ENCODE measurements at places on chromosomes 1 and 21. TPM values are rescaled to one million over a fixed set of nuclear protein-coding genes. Genes with fewer than 3 reads are reported as not detected.

DNA sequence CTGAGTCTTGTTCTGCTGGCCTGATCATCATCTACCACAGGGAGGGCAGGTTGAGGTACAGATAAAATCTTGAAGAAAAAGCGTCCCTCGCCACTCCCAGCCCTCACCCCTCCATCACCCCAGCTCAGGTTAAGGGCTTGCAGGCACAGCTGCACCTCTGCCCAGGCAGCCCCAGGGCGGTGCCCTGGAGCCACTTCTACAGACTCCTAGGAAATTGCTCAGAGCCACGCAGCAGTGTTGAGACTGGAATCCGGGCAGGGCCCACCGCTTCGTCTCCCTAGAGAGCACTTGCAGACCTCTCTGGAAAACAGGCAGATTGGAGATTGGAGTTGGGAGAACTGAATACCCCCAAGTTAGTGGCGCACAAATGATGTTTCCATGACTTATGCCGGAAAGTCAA is 35.3 kb downstream of the VN1R5 start:
- DNase-seq: no peak

GRCh38 chr1:20472860-20473711 is 12.9 kb downstream of the CAMK2N1 start:
- no peak for DNase-seq

GRCh38 chr1:56644064-56644918 is 823 bp upstream of the PRKAA2 start:
- no peak for DNase-seq

- no peak for DNase-seq
Measured at GRCh38 chr1:66733348-66734017, 18.8 kb upstream of the DYNLT5 start.

DNA sequence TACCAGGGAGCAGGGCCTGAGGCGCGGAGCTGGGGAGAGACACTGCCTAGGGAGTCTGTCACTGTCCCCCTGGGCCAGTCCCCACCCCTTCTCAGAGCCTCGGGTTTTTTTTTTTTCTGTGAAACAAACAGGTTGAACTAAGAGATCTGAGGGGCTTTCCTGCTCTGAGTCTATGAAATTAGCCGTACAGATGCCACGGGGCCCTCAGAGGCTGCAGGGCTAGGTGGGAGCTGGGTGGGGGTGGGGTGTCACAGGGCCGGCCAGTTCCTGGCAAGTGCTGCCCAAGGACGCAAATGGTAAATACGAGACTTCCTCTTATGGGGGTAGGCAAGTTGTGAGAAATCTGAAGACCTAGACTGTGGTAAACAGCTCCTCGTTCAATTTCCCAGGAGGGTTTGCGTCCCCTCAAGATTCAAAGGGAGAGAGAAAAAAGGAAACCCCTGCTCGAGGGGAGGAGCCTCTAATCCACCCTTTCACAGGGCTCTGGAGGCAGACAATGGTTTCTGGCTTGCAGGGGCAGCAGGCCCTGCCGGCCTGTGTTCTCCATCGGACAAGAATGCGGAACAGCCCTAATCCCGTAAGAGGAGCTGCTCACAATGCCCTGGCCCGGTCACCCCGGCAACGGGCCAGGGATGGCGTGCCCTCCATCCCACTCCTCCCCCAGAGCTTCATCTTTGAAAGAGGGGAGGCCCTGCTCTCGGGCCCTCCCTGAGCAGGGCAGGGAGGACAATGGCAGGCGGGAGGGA is 7.8 kb downstream of the NUAK2 start:
- peak; percentile 44 for DNase-seq

DNA sequence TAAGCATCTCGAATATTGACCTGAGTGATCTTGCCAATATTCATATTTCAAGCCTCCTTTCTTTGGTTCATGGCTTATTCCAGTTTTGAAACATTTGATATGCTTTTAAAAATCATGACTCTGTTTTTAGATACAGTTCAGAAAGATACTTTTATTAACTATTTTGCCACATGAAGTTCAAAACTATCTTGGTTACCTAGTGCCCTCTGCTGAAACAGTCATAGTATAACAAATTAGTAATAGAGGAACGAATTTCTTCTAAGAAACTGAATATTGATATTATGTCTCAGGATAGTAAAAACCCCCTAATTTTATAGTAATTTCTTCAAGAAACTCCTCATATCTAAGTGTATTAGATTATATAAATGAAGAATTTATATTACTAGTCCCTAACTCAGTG is 52.6 kb upstream of the RC3H1 start:
- peak; percentile 11 for DNase-seq

- no peak for DNase-seq
Measured at GRCh38 chr1:183711741-183712361, 58.7 kb upstream of the APOBEC4 start.

GRCh38 chr1:207959141-207959825 is 48.4 kb upstream of the CD34 start:
- DNase-seq: no peak

DNA sequence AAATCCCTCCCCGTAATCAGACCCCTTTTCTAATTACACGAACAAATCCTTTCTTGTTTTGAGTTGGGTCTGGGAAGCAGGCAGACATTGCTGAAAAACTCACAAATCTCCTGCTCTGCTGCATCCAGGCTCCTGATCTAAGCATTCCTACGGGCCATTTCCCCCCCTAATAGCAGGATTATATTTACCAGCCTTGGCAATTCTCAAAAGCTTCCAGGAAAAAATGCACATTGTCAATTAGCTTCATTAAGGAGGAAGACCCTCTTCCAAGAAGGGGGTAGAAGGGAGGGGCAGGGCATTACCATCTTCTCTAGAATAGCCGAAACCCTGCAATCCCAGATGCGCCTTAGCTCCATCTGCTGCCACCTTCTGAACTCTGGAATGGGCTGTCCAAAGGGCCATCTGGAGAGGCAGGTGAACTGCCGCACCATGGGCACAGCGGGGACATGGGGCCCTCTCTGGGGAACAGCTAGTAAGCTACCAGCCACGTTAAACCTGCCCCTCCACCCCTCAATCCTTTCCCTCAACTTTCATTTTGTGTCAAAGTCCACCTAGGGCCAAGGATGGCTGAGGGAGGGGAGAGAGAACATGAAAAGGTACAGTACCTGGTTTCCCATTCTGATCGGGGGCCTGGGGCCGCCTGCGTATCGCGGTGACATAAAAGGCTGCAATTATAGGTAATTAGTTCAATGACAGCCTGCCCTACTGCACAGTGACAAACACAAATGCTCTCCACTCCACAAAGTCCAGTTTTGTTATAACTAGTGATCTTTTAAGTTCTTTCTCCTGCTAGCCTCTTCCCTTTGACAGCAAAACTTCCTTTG is 56.8 kb downstream of the MRPL37 start:
- DNase-seq: no peak

GRCh38 chr1:31368611-31369107 is 4.2 kb downstream of the FABP3 start:
- DNase-seq: no peak

DNA sequence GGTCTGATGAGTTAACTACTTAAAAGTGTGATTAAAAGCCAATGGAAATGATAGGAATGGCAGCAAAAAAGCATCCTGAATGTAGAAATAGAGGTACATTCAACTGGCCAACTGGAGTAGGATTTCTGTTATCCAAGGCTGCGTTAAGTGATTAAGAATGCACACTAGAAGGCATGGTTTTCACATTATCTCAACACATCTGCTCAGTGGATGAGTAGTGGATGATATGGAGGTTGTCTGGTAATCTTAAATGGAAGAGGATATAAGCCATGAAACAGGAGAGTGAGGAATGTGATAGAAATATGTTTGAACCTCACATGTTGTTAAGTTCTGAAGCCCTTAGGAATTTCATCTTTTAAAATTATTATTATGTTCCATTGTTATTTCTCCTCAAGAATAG is 839.9 kb downstream of the USP25 start:
- no peak for DNase-seq

DNA sequence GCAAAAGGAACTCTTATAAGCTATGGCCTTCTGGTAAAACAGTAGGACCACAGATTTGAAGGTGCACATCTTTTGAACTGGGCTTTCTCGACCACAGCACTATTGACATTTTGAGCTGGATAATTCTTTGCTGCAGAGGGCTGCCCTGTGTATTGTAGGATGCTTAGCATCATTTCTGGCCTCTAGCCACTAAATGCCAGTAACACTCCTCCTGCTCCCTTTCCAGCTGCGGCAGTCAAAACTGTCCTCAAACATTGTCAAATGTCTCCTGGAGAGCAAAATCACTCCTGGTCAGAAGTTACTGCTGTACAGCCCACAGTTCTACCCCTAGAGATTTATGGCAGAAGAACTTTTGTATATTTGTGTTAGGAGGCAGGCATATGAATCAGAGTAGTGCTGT is 836.7 kb downstream of the PLA2G4A start:
- DNase-seq: no peak

GRCh38 chr1:183139281-183139942 is 46.7 kb upstream of the LAMC2 start:
- no peak for DNase-seq

GRCh38 chr1:248611883-248612414 is 14.4 kb upstream of the OR2T10 start:
- peak; percentile 11 for DNase-seq

- no peak for DNase-seq
Measured at GRCh38 chr1:236166041-236166440, 23.7 kb downstream of the GPR137B start.

DNA sequence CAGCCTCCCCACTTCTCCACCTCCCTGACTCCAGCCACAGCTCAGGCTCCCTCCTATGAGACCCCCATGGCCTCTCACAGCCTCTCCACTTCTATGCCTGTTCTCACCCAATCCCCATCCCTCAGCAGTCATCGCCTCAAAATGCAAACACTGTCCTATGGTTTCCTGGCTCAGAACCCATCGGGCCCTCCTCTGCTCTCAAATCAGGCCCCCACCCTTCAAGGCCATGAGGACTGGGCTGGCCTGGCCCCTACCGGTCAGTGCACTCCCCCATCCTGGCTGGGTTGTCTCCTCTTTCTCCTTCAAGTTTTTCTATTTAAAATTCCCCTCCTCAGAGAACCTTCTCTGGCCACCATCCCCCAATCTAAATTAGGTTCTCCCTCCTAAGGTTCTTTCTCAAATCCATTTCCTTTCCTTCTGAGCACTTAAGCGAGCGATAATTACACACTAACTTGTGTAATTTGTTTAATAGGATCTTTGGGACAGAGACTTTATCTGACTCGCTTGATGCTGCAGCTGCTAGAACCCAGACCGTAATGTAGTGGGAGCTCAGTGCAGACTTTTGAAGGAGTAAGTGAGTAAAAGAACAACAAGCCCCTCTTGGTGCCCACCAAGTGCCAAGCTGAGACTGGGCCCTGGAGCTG is 347.2 kb downstream of the MATN1 start:
- no peak for DNase-seq

DNA sequence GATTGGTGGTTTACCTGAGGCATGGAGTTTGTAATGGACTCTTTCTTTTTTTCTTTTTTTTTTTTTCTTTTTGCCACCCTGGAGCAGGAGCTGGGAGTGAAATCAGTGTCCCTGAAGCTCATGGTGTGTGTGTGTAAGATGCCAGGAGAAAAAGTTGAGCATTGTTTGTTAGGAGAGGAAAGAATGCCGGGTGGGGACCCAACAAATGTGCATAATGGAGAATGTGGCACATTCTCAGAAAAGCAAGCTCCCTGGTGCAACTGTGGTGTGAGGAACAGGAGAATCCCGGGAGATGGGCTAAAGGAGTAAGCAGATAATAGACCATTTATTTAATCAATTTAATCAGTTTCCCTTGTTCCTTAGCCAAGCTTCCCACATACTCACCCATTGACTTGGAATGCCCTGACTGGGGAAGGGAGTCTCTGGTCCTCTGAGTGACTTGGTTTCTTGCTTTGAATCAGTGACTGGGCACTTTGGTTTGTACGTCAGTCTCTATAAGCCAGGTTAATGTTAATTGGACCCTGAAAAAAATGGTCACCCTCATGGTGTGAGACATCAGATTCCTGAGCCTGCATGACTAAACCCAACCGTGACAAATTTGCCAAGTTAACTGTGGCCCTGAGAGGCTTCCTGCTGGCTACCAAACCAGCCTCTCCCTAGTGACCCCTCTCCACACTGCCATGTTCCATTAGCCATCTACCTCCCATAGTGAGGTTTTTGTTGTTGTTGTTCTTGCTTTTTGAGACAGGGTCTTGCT is 43.9 kb upstream of the ITPKB start:
- DNase-seq: no peak

GRCh38 chr1:43238991-43239469 is 30.8 kb upstream of the TMEM125 start:
- DNase-seq: no peak

DNA sequence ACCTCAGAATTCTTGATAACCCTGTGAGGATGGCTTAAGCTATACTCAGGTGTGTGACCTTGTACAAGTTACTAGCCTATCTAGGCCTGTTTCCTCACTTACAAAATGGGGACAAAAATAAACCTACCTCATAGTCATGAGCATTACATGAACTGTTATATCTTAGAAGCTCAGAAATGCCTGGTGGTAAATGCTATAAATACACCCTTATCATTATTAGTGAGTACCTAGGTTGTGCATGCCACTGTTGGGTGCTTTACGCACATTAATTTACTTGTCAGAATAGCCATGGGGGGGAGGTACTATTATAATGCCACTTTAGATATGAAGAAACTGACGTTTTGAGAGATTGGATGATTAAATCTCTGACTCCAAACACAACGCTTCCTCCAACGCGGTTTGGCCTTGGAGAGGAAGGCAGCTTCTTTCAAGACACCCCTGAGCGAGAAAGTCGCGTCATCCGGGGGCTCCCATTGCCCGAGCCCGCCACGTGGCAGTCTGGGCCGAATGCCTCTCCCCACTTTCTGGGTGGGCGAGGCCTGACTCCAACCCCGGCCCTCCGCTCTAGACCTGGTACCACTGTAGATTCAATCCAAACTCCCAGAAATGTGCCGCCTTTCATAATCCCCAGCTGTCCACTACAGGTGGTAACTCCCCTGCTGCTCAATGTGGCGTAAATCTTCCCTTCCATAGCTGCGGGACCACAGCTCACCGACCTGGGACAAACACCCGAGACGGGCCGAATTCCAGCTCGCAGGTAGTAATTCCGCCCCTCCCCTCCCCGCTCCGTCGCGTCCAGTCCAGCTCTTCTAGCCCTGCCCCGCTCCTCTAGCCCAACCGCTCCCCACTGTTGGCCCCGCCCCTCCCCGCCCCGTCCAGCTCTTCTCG is 771 bp upstream of the RAD54L start:
- DNase-seq: no peak

The WNT3A gene
- total RNA-seq: not detected

The PRAMEF18 gene
- not detected for total RNA-seq

The DEPDC1 gene
- total RNA-seq: not detected

The DENND1B gene
- 23.2 TPM for total RNA-seq

The CHRNB2 gene
- not detected for total RNA-seq

The TACSTD2 gene
- not detected for total RNA-seq

The CA14 gene
- not detected for total RNA-seq

The ERICH3 gene
- total RNA-seq: not detected

The LMX1A gene
- not detected for total RNA-seq

The LYPD8 gene
- not detected for total RNA-seq

Measured in naive thymus-derived CD4-positive, alpha-beta T cell (primary cell).